SJSA1 (cell line): ENCODE measurements at places on chromosomes 16 and 17.

GRCh38 chr17:71825687-71826086, 295.1 kb upstream of the SOX9 start:
- H3K27me3 ChIP-seq: no peaks in the 10 kb centered on the region
- no peaks in the 10 kb centered on the region for H3K36me3 ChIP-seq

GRCh38 chr17:76588182-76588581, 2.5 kb upstream of the ST6GALNAC2 start:
- peaks cover 14% of the 10 kb centered on the region for H3K4me1 ChIP-seq
- no peak overlapping the region for H3K27ac ChIP-seq
- DNase-seq: no peak

DNA sequence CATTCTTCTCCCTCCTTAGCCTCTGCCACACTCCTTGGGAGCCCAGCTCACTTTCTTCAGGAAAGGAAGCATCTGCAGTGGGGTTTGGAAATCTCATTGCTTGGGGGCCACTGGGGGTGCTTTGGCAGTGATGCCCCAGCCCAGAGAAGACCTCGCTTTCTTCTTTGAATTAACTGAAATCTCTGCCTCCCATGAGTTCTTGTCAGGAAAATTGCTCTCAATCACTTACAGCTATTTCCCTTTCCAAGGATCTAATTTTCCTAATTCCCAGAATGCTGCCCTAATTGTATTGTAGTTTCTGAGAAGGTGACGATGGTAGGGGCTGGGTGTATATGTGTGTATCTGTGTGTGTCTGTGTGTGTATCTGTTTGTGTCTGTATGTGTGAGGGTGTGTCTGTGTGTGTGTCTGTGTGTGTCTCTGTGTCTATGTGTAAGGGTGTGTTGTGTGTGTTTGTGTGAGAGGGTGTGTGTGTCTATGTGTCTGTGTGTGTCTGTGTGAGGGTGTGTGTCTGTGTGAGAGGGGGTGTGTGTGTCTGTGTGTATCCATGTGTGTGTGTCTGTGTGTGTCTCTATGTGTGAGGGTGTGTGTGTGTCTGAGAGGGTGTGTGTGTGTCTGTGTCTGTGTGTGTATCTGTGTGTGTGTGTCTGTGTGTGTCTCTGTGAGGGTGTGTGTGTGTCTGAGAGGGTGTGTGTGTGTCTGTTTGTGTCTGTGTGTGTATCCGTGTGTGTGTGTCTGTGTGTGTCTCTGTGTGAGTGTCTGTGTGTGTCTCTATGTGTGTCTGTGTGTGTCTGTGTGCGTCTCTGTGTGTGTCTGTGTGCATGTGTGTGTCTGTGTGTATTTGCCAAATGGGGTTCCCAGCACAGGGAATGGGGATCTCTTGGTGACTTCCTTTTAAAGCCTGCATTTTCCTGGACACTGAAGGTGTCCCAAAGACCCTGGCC, 83.5 kb upstream of the DNAJA2 start:
- no peak overlapping the region for H3K4me3 ChIP-seq
- DNase-seq: no peak
- H3K4me1 ChIP-seq: no peaks in the 10 kb centered on the region
- H3K27me3 ChIP-seq: no peaks in the 10 kb centered on the region

DNA sequence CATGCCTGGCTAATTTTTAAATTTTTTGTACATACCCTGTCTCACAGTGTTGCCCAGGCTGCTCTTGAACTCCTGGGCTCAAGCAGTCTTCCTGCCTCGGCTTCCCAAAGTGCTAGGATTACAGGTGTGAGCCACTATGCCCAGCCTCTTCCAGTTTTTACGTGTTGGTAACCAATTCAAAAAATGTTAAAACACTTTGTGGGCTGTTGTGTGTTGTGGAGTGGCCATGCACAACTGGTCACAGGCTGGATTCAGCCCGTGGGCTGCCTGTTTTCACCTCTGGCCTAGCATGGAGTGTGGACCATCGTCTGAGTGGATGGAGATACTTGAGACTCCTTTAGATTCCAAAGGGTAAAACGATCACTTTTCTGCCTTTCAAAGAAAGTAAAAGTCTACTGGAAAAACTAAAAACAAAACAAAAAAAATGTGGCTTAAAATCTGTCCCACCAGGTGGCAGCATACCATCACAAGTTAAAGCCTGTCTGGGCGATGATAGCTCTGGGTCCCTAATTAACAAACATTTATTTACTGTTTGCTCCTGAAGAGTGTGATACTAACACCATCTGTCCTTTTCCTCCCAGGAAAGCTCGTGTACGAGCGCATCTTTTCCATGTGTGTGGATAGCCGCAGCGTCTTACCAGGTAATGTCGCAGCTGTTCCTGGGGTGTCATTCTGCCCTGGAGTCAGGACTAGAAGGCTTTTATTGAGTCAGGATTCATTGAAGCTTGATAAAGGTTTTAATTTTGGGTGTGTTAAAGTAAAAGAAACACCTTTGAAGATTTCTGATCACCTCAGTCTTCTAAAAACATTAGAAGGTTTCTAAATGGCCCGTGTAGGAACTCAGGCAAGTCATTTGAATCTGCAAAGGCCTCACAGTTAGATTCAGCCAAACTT, 45.8 kb downstream of the VPS35L start:
- no peak for DNase-seq
- H3K4me1 ChIP-seq: no peaks in the 10 kb centered on the region
- H3K27ac ChIP-seq: no peak overlapping the region
- no peaks in the 10 kb centered on the region for H3K27me3 ChIP-seq
- peaks cover 35% of the 10 kb centered on the region for H3K36me3 ChIP-seq
- no peak overlapping the region for H3K4me3 ChIP-seq

DNA sequence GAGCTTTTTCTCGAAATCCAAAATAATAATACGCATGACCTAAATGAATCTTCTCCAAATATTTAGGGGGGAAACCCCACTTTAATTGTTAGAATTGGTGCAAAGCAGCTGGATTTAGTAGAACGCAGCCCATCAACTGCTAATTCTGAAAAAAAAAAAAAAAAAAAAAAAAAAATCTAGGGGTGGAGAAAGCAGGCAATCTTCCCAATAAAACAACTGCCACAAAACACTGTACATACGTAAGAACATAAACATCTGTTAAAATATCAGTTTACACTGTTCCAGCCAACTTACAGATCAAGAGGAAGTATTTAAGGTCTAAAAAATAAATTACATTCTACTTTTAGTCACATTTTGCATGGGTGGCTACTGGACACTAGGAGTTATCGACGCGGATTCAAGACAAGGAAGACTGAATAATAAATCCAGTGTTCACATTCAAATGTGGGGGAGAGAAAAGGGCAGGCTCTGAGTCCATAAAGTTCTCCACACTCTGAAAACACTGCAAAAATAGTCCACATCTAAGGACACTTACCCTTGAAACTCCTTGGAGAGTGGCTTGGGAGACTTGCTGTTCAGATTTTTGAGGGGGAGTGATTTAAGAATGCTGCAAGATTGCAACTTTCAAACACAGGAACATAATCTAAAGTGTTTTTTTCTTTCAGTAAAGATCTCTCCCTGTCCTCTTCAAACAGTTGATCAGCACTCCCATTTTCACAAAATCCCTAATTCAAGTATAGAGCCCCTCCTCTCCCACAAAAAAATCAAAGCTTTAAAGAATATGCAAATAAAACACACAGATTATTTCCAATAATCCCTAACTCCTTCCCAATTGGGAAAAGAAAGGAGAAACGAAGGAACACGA, 1.3 kb downstream of the APPBP2 start:
- peak overlapping the region; percentile 93 for H3K4me3 ChIP-seq
- H3K4me1 ChIP-seq: peaks cover 13% of the 10 kb centered on the region
- peak; percentile 17 for DNase-seq
- peaks cover 50% of the 10 kb centered on the region for H3K36me3 ChIP-seq

- no peaks in the 10 kb centered on the region for H3K36me3 ChIP-seq
- H3K4me1 ChIP-seq: peaks cover 13% of the 10 kb centered on the region
- H3K27me3 ChIP-seq: no peaks in the 10 kb centered on the region
- H3K4me3 ChIP-seq: no peak overlapping the region
These were observed 326.5 kb downstream of the WWOX start for GRCh38 chr16:78425891-78426510.

GRCh38 chr16:11109566-11109965, 146.4 kb downstream of the SOCS1 start:
- H3K4me3 ChIP-seq: no peak overlapping the region
- H3K36me3 ChIP-seq: no peaks in the 10 kb centered on the region
- no peak overlapping the region for H3K27ac ChIP-seq
- no peaks in the 10 kb centered on the region for H3K27me3 ChIP-seq
- DNase-seq: no peak
- peaks cover 31% of the 10 kb centered on the region for H3K4me1 ChIP-seq

- peaks cover 7% of the 10 kb centered on the region for H3K4me1 ChIP-seq
- no peak overlapping the region for H3K27ac ChIP-seq
- H3K4me3 ChIP-seq: no peak overlapping the region
- DNase-seq: no peak
- H3K27me3 ChIP-seq: no peaks in the 10 kb centered on the region
These were observed 23.2 kb downstream of the IGFBP4 start for GRCh38 chr17:40466298-40466971.
